ENCODE measurements at places on chromosomes 11 and 22.

DNA sequence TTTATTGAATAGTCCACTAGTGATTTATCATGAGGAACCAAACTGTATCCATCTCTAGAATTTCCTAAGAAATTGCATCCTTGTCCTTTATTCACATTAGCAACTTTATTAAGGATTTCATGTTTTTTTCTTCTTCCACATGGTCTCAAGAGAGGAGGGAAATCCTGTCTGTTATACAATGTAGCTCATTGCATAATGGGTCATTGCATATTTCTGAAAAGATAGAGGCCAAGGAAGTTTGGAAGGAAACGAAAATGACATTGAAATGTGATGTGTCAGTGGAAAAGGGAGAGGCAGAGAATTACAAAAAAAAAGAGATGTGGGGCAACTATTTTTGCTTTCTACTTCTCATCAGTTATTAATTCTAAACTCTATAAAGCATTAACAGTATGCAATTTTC, 353.1 kb downstream of the METTL15 start:
- DNase-seq, result no peak

DNA sequence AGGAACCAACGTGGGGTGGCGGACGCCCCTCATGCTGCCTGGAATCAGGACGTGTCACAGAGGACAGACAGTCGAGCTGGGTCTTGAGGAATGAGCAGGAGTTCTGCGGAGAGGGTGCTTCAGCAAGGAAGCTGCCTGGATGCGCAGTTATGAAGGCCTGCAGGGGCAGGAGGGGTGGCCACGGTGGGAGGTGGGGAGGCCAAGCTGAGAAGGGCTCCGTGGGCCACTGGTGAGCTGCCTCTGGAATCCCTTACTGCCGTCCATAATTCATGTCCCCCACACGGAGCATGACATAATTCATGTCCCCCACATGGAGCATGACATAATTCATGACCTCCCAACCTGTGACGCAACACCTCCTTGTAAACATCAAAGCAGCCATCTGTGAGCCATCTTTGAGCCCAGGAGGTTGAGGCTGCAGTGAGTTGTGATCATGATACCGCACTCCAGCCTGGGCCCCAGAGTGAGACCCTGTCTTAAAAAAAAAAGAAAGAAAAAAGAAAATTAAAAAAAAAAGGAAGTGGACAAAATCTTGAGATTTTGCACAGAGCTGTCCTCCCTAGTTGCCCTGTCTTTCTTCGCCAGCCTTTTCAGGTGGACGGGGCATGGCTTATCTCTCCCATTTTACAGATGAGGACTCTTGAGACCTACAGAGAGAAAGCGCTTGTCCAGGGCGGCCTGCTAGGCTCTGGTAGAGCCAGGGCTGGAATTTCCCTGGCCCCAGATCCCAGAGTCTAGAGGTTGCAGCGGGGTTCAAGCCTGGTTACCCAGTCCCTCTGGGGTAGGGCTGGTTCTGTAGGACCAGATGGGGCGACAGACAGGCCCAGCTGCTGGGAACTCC, 24.3 kb upstream of the PICK1 start:
- DNase-seq, result no peak

GRCh38 chr11:65857500-65857852, 504 bp downstream of the CFL1 start:
- DNase-seq, result peak; percentile 86

DNA sequence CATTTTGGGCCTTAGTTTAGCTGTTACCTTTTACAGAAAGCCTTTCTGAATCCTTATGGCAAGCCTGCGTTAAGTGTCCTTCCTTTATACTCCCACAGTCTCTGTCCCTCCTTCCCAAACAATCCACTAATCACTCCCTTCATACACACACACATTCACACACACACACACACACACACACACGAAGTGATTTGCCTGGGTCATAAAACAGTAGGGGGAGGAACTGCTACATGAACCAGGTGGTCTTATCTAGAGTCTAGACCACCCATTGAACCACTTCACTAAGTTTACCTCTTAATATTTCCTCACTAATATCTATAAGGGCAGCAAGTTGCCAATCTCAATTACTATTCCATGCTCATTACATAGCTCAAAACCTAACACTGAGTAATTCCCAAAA, 196.7 kb upstream of the GUCY1A2 start:
- DNase-seq, result no peak

- DNase-seq, result no peak
Measured at GRCh38 chr11:68053117-68053516, 14.3 kb downstream of the TCIRG1 start.

GRCh38 chr11:125402435-125402834, 93.6 kb downstream of the FEZ1 start:
- peak; percentile 19 for DNase-seq

DNA sequence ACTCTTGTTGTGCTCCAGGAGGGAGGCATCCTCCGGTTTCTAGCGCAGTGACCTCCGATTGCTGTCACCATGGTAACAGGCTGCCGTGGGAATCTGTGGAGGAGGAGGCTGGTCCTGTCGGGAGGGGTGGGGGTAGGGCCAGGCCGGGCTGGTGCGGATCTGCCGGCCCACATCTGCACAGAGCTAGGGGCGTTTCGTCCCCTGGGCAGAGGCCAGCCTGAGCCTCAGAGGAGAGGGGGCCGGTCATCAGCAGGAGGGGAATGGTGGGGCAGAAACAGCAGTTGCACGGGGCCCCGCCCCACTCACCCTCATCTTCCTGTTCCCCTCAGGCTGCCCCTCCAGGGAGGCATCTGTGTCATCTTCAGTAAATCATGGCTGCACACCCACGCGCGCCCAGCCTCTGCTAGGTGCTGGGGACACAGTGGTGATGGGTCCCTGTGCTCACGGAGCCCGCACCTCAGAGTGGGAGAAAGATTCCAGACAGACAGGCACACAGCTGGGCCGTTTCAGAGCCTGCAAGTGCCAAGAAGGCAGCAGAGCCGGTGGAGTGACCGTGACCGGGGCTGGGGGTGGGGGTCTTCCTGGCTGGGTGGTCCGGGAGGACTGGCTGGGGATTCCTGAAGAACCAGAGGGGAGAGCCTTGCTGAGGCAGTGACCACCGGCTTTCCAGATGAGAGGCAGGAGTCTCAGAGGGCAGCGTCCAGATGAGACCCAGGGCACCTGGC, 120.5 kb downstream of the CACNA1I start:
- DNase-seq, result peak; percentile 26

DNA sequence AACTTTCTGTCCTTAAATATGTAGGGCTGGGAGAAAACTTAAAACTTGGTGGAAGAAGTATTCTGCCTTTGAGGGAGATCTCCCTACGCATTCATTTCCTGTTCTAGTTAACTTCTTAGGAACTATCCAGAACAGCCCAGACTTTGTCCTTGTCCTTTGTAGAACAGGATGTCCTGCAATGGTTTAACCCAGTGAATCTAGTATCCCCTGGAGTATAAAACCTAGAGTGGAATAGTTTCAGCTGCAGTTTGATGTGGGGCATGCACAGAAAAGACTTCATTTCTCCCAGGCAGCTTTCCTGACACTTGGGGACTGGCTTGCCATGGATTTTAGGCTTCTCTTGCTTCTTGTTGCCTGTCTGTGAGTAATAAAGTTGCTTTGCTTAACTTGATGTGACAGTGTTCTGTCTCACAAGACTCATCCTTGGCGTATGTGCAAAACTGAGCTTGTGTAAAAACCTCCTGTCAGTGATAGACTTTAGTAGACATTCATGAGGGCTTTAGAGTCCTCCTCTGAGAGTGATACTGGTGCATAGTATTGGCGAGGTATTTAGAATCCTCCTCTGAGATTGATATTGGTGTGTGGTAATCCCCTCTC, 28.2 kb downstream of the ARHGAP42 start:
- DNase-seq, result no peak

DNA sequence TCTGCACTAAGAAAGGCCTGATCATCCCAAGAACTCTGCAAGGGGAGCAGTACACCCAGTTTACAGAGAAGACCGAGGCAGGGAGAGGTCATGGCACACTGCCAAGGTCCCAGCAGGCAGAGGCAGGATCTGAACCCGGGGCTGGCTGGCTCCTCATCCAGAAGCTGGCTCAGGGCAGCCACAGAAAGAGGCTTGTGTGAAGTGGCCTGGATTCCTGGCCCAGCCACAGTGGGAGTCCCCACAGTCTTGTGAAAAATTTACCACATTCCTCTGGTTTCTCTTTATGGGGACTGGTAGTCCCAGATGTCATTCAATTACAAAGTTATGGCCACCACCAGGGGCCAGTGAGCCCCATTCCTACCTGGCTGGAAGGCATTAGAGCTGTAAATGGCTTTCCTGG, 440.5 kb downstream of the MIAT start:
- DNase-seq, result no peak

DNA sequence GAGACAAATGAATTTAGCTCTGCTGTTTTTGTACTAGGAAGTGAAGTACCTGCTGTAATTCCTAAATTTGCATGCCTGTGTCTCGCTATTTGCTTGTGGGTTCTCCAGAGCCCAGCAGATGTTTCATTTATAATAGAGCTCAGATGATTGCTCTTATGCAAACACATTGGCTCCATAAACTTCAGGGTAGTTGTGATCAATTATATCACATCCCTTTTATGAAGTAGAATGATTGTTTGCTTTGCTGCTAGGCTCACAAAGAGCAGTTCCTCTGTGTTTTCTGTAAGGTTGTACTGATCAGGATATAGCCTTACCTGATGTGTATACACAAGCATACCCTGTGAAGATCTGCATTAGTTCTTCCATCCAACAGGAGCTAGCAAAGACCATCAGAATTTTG, 64.1 kb downstream of the C11orf87 start:
- peak; percentile 95 for DNase-seq

DNA sequence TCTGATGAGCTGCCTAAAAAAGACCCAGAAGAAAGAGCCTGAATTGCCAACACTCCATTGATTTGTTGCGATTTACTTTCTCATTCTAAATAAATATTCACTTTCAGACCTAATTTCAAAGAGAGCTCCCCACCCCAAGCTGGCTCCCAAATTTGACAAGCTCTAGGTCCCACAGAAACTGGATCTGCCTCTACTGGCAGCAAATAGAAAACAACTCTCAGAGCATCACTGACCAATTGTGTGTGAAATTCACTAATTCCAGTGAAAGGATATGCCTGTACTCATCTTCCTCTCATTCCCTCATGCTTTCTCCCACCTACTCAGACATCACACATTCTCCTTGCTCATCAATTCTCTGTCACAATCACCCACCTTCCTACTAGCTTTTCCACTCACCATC, 249.1 kb downstream of the DCDC1 start:
- DNase-seq, result no peak

DNA sequence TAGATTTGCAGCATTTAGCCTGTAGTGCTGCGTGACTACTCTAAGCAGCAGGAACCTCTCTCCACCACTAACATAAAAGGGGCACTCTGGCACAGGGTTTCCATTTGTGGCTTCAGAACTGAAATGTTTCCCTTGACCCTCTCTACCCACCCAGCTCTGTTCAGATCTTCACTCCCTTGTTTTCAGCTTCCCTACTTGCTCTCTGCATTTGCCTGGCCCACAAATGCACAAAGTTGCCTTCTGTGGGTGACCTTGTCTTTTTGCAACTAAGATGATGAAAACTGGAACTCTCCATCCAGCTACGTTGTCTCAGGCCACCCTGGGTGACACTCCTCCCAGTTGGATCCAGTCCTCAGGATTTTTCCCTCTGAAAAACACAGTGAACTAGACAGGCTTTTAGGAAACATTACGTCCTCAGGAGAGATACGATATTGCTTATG, 19.8 kb upstream of the PSMA1 start:
- no peak for DNase-seq

GRCh38 chr22:43811777-43812148, 342 bp downstream of the EFCAB6 start:
- DNase-seq, result peak; percentile 73

DNA sequence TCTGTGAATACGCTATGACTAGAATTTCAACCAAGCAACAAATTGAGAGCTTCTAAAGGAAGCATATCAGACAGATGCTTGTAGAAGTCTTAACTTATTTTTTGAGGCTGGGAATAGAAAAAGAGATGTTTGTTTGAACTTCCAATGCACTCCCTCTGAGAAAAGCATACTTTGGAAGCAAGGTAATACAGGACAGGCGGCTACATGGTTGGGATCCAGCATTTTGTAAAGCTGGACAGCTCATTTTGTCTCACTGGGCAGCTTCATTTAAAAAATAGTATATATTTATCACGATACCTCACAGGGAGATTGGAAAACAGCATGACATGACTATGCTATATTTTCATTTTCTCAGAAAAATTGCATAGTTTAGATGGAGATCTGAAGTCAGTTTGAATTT, 821.3 kb upstream of the API5 start:
- DNase-seq, result no peak

GRCh38 chr11:132196928-132197327, 826.5 kb downstream of the NTM start:
- DNase-seq, result no peak

DNA sequence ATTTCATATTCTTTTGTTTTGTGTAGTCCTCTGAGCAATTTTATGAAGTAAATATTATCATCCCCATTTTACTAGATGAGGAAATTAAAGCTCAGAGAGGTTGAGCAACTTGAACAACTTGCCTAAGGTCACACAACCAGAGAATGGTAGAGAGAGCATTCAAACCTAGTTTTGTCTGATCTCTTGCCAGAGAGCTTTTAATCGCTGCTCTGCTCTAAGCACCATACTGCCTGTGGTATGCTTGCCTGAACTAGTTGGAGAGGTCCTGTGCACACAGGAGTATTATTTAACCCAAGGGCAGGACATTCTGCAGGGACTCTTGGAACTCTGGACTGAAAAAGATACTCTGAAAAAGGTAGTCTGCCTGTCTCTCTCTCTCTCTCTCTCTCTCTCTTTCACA, 38.5 kb downstream of the TRAF6 start:
- peak; percentile 6 for DNase-seq

- peak; percentile 60 for DNase-seq
Measured at GRCh38 chr11:34366522-34366921, 8.7 kb upstream of the ABTB2 start.

GRCh38 chr11:116896211-116896610, 58.8 kb upstream of the APOA1 start:
- no peak for DNase-seq

DNA sequence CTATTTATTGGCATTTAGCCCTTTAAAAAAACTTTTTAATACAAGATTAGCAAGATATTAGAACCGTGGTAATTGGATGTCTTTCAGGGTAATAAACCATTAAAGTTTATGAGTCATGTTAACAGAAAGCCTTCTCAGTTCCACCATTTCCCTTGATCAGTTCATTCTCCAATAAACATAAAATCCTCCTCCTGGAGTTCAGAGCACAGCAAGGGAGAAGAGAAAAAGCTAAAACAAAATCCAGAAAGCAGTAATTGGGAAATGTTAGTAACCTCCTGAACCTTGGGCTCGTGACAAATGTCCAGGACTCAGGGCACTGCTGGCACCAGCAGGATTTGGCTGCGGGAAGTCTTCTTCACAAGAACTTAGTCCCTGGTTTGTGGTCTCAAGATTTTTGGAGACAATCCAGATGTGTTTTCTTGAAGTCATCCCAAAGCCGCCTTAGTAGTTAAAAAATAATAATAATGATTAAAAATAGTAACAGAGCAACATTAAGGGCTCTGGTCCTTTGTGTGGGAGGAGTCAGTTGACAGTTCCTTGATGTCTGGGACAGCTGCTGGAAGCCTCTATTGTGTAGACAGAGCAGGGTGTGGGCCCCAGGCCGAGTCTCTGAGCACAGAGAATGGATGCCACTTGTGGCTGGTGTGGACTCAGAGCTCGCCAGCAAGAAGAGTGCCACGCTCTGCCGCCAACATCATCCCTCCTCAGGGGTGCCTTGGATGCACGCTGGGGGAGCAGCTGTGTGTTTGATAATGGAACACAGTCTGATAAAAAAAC, 43.4 kb upstream of the PITPNB start:
- peak; percentile 0 for DNase-seq

Data from DMS53 (cell line).